ENCODE measurements at places on chromosomes 1 and 21.

GRCh38 chr21:15797577-15798363 lies 68.0 kb downstream of the USP25 start:
- DNase-seq: no peak

DNA sequence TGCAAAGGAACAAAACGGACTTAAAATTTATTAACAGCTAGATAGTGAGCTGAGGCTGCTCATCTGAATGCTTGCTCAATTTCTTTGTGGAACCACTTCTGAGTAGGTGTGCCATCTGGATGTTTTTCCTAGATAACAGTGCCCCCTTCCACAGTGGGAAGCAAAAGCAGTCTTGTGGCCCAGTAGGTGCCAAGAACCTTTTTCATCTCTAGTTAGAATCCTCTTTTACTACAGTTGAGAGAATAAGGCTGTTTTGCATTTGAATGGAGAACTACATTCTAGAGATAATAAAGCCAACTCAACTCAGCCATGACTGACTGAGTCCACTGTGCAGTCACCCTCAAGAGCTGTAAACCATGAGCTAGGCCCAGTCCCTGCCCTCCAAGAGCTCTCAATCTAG lies 13.3 kb downstream of the F3 start:
- DNase-seq: no peak

DNA sequence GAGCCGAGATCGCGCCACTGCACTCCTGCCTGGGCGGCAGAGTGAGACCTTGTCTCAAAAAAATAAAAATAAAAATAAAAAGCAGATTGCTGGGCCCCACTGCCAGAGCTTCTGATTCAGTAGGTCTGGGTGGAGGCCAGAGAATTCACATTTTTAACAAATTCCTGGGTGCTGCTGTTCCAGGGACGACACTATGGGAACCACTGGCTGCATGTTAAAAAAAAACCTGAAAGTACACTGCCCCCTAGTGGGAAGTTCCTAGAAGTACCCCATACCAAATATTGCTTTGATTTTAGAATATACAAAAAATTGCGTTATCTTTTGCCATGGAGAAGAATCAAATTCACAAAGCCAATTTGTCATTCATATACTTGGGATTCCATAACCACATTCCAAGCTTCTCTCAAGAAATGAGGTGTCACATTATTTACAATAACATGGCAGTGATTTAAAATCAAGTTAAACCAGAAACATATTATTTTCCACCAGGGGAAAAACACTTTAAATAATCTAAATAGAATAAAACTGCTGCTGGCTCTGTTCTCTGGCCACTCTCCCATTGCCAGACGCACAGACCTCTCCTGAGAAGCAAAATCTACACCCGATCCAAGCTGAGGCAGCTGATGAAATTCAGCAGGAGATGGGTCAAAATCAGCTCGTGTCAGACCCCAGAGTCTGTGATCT lies 27.4 kb downstream of the SYF2 start:
- no peak for DNase-seq

- no peak for DNase-seq
Measured at GRCh38 chr1:165610866-165611265, 20.2 kb upstream of the MGST3 start.

Data from activated CD4-positive, alpha-beta T cell treated with anti-CD3 and anti-CD28 coated beads, Interleukin-2, amount 50 U/mL, for 48 hours (primary cell).